ENCODE measurements at places on chromosomes 12 and 14.

DNA sequence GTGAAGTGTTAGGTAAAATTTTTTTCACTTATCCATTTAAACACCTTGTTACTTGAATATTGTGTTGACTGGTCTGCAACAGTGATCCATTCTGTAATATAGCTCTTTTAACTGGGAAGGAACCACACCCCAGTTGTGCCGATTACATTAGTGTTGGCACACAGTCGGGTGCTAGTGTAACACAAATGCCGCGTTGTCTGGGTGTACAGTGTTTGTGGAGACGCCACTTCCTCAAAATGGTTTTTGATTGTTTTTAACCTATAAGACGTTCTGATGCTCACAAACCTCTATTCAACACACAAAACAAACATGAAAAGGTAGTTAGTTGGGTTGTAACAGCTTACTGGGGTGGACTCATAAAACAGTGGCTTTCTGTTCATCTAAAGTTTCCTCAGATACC, 48.0 kb upstream of the TRAF3 start:
- no peak for DNase-seq

GRCh38 chr14:93970965-93971634, 5.3 kb downstream of the ASB2 start:
- no peak for DNase-seq

DNA sequence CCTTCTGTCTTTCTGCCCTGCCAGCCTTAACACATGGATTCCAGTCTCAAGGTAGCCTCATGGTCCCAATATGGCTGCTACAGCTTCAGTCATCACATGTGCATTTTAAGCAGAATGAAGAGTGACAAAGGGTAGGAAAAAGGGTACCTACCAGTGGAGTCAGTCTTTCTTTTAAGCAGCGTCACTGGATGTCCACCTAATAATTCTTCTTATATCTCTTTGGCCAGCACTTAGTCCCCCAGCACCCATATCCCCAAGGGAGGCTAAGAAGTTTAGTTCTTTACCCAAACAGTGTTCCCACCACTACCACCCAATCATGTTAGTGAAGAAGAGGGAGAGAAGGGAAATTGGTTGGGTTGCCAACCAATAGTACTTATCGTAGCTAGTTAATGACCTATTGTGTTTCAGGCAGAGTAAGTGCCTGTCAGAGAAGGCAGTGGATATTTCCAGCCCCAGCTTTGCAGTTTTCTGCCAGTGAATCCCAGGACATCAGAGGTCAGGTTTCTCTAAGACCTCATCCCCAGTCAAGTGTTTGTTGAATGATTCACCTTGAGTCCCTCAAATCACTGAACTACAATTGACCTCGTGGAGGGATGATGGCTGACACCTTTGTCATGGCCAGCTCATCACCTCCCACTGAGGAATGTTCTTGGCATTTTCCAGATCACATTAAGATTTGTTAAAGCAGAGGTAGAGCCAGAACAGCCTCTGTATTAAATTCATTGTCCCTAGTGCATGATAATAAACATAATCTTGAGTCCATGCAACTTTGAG, 250.9 kb upstream of the CRY1 start:
- DNase-seq = no peak

DNA sequence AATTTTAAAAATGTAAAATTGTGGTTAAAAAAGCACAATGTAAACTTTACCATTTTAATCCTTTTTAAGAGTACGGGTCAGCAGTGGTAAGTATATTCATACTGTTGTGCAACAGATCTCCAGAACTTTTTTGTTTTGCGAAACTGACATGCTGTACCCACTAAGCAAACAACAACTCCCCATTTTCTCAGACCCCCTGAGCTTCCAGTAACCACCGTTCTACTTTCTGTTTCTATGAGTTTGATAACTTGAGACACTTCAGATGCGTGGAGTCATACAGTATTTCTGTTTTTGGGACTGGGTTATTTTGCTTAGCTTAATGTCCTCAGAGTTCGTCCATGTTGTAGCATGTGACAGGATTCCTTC, 38.0 kb downstream of the CHST11 start:
- no peak for DNase-seq

GRCh38 chr12:131511391-131511802, 199.5 kb upstream of the SFSWAP start:
- no peak for DNase-seq

DNA sequence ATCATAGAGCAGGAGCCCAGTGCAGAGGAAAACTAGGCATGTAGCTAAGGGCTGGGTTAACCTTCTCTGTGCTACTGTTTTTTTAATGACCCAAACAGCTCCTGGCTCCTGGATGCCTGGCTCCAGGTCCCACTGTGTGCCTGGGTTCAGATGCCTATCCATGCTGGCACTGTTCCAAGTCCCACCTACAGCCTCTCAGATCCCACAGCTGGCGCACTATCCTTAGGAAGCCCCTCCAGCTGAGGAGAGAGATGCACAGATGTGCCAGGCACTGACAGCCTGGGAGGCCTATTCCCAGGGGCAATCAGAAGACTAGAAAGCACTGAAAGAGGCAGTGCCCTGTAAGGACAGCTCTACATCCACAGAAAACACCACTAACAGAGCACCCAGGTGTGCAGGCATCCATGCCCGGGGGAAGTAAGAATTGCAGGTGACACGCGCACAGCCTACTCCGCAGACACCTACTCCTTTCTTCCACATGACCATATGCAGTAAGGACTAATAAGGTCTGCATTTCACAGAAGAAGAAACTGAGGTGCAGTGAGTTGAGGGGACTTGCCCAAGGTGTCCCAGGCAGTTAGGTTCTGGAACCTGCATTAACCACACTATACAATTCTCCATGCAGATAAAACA, 51.2 kb downstream of the PITPNM2 start:
- DNase-seq = no peak

GRCh38 chr12:93572712-93573551, 457 bp downstream of the SOCS2 start:
- no peak for DNase-seq

DNA sequence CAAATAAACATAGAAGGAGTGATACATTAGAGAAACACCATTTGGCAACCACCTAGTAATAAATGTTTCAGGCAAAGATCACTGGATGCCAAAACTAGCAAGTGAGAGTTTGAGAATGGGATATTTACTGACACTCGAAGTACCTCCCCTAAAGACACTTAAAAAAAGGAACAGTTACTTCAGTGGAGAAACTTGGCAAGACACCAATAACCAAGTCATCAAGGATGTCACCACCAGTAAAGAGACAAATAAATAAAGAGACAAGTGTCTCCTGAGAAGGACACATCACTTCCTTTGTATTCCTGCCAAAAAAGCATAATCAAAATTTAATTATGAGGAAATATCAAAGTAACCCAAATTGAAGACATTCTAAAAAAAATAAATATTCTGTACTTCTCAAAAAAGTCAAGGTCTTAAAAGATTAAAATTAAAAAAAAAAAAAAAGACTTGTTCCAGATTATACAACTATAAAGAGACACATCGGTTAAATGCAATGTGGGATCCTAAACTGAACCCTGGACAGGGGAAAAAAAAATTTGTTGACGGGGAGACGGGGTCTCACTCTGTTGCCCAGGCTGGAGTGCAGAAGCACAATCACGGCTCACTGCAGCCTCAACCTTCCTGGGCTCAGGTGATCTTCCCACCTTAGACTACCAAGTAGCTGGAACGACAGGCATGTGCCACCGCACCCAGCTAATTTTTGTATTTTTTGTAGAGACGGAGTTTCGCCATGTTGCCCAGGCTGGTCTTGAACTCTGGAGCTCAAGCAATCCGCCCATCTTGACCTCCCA, 26.4 kb downstream of the TM7SF3 start:
- no peak for DNase-seq

DNA sequence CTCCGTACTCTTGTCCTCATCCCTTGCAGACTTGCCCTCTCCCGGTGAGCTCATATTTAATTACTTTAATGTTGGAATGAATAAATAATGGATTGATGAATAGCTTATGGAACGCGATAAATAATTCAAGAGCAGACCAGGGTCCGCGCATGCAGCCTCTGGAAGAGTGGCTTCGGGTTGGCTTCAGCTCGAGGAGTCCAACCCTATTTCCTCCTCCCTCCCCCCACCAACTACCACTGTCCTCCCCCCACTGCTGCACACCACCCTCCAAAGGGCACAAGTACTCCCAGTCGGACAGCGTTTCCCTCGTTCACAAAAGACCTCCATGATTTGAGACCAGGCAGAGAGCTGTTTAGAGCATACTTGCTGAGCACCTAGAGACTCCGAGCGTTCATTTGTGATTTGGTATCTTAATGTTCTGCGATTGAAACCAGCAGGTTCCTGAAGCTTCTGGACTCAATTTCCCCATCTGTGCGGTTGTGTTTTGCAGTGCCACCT, 647 bp upstream of the SIX1 start:
- peak; percentile 47 for DNase-seq

DNA sequence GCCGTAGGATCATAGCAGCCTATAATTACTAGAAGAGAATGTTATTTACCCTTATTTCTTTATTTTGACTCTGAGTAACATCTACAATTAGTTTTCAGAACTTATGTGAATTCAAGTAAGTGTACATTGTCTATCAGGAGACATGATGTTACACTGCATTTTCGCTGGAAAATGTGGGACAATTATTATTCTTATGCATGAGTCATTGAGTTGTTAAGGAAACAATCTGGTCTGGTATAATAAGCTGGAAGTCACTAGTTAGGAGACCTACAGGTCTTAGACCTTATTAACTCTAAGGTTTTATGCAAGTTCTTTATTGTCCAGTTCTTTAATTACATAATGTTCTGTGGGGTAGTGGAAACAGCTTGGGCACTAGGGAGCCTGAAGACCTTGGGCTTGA, 5.8 kb downstream of the KTN1 start:
- DNase-seq = no peak
